ENCODE measurements at places on chromosomes 7 and 10. TPM values are rescaled to one million over a fixed set of nuclear protein-coding genes. Genes with fewer than 3 reads are reported as not detected.

The COL28A1 gene
- 0.46 TPM for total RNA-seq

The SPDYE5 gene
- not detected for total RNA-seq

The MKRN1 gene
- total RNA-seq, result 48.0 TPM

The PRKAR1B gene
- total RNA-seq, result 9.0 TPM

The ADAM12 gene
- total RNA-seq, result 13.2 TPM

The PSAP gene
- total RNA-seq, result 1,475 TPM

The FBXL13 gene
- 4.9 TPM for total RNA-seq

The FKBP9 gene
- total RNA-seq, result 93.4 TPM

GRCh38 chr10:26622891-26623290 lies 74.6 kb upstream of the PDSS1 start:
- DNase-seq, result no peak

DNA sequence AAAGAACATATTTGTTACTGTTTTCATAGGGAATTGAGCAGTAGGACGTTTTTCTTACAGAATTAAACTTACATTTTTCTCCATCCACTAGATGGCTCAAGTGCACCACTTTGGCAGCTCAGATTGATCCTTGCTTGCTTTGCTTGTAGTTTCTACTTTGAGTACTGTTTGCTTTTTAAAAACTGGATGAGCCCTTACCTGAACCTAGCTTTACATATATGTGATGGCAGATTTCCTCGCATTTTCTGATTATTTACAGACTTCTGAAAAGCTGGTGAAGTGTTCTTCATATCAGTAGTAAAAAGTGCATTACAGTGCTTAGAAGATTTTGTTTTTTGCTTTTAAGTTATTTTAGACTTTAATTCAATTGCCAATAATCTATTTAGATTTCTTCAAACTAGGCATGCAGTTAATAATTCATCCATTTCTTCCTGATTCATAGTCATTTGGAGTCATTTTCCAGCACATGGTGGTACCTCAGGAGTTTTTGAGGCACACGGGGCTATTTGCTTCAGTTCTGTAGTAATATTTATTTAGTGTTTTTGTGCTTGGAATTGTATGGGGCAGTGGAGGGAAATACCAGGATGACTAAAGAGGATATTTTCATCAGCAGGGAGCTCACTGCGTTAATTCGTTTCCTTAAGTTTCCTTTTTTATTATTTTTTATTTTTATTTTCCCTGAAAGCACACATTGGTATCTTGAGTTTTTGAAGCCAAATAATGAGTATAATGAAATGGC lies 57.3 kb downstream of the MAPK8 start:
- no peak for DNase-seq

DNA sequence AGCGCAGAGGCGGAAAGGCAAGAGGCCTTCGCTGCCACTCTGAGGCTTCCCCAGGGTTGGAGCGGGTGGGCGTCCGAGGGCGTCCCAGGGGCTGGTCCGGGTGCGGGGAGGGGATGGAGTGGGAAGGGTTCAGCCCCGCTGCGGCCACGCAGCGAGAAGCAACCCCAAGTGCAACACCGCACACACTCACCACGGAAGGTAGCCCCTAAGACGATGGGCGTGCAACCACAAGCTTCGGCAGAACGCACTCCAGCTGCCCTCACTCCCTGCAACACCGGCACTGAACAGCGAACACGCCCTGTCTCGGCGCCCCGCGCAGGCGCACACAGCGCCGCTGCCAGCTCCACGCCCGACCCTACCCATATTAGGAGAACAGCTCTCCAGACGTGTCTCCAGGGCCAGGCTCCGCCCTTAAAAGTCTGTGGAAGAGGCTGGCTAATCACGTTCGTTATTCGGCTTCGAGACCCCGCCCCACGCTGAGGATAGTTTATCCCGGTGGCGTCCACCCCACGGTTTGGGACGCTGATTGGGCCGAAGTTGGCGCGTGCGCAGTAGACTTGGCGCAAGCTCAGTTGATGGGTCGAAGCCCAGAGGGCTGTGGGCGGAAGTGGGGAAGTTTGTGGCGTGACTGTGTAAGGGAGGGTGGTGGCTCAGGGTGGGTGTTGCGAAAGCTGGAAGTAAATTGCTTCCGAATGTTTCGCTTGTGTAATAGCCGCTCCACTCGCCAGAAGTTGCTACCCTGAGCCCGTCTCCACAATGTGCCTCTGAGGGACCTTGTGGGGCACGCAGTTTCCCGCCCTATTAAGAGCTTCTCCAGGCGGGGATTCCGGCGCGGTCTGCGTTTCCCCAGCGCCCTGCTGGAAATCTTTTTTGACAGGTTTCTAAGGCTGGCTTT lies at the start of gene RSU1:
Gene RSU1 (minus strand): TSS at position 300 of the 895 bp plus-strand sequence. CDS start 343 bp downstream, outside the sequence.
- DNase-seq, result peak; percentile 96

- no peak for DNase-seq
These were observed 28.6 kb upstream of the IL15RA start for GRCh38 chr10:6005856-6006395.

GRCh38 chr10:129860396-129860795 lies 103.7 kb downstream of the EBF3 start:
- DNase-seq, result no peak

- DNase-seq, result no peak
These were observed 218.5 kb upstream of the MKLN1 start for GRCh38 chr7:131109011-131109758.

GRCh38 chr7:116843378-116843777 lies 19.0 kb upstream of the CAPZA2 start:
- no peak for DNase-seq

- no peak for DNase-seq
These were observed 995 bp upstream of the PARD3 start for GRCh38 chr10:34816085-34816496.

GRCh38 chr10:89391907-89392756 lies at the start of gene IFIT1:
TSS of gene IFIT1 (plus strand) at chr10:89392623. CDS start at chr10:89392713, 90 bp downstream.
- DNase-seq, result no peak

- DNase-seq, result no peak
These were observed 28.2 kb downstream of the ADARB2 start for GRCh38 chr10:1709161-1709560.
